ENCODE measurements at places on chromosomes 5 and 9. TPM values are rescaled to one million over a fixed set of nuclear protein-coding genes. Genes with fewer than 3 reads are reported as not detected.

DNA sequence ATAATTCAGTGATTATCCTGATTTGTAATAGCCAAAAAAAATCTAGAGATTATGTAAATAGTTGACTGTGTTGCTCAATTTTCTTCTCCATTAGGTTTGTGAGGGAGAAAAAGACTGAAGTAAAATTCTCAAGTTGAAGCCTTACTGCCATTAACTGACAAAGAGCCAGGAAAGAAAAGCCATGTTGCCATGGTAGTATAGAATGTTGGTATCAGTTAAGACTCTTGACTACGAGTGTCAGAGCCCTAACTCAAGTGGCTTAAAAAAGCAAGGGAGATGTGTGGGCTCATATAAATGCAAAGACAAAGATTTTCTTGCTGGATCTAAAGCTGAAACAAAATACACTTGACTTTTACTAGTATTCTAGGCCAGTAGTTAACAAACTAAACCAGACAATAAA, 571.7 kb downstream of the KCTD16 start:
- DNase-seq = no peak

DNA sequence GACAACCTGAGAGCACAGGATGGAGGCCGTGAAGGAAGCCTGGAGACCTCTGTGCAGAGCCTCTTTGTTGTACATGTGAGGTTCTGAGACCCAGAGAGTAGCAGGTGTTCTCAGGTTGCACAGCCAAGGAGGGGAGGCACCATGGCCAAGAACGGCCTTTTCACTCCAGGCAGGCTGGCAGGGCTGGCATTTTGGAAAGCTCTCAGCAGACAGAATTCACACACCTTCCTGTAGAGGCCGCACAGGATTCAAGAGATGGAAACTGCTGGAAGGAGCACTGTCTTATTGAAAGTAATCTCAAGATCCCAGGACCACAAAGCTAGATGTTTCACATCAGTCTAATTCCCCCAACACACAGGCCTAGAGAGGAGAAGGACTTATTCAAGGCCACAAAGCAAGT, 52.8 kb upstream of the XPA start:
- no peak for DNase-seq

DNA sequence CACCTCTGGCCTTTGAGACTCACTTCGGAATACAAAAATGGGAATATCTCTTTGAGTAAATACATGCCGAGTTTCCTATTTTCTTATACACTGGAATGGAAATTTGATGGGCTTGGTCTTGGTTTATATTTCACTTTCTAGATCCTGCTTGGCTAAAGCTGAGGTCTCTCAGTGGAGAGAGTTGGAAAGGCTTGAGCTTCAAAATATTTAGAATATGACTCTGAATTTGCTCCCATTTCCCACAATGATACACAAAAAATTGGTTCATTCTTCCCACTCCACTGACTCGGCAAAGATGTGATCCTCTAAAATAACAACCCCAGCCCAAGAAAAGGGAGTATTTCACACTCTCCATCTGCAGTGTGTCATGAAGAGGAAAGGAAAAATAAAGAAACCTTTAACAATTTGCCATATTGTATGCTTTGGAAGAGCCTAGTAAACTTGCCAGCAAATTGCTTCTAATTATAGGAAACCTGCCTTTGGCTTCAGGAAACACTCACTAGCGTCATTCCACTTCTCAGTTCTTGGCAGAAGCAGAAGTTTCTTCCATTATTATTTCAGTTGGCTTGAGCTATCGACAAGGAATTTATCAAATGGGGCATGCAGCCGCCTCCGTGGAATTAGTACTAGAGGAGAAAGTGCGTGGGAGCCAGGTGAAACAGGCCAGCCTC, 302.9 kb downstream of the NSG2 start:
- DNase-seq = no peak

GRCh38 chr5:61576556-61576955, 244.5 kb downstream of the ZSWIM6 start:
- no peak for DNase-seq

GRCh38 chr5:96896806-96897205, 20.5 kb downstream of the ERAP2 start:
- no peak for DNase-seq

GRCh38 chr9:88544245-88544644, 9.3 kb downstream of the NXNL2 start:
- DNase-seq = no peak

- DNase-seq = no peak
These were observed 69.2 kb downstream of the SYK start for GRCh38 chr9:90870621-90871326.

DNA sequence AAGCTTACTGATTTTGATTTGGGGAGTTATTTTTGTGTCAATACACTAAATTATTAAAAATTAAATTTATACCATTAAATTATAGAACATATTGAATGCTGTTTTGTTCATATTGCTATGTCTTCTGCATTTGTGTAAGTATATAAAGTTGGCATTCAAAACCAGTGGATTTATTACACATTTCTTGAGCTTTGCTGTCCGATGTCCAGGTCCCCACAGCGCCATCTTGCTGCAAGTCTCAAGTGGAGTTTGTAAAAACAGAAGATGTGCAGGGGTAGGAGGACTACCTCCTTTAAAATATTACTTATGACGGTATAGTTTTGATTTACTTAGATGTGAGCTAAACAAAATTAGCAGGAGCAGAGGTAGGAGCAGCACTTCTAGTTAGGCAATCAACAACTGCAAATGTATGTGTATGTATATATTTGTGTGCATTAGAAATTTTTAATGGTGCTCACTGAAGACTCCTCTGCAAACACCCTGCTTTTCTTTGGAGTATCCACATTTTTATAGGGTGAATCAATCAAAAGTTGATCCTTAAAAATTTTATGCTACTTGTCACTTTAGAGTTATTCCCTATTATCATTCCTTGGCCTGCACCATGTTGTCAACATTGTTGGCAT, 37.4 kb downstream of the CPEB4 start:
- DNase-seq = peak; percentile 66

DNA sequence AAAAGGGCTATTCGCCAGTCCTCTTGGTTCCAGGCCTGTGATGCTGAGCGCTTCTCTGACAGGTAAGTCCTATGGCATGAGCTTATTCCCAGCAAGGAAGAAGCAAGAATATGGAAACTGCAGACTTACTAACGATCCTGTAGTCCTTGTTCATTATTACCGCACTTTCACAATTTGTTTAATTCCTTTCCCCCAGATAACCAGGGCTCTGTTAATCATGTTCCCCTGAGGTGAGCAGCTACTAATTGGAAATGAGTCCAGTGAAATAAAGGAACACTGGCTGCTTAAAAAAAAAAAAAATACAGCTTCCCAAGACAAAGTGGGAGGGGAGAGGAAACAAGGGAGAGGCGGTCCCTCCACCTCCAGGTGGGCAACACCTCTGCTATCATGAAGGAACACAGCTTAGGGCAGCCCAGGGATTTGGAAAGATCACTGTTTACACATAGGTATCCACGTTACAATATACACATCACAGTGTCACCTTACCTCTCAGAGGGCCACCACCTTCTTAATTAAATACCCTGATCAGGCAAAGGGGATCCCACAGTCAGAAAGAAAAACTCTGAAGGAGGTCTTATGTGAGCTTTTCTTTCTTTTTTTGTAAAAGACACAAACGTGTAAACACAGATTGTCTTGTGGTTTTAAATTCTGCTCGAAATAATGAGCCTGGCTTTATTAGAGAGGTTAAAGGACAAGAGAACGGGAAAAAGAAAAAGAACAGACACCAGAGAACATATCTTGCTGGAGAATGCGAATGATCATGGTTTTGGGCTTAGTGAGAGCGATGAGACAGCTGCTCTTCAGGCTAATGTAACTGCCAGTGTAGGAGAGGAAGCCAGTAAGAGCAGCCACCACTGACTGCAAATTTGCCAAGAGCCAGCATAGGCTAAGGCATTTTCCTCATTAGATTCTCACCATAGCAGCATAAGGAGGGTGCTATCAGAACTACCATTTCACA, 258.6 kb downstream of the CRB2 start:
- peak; percentile 37 for DNase-seq

DNA sequence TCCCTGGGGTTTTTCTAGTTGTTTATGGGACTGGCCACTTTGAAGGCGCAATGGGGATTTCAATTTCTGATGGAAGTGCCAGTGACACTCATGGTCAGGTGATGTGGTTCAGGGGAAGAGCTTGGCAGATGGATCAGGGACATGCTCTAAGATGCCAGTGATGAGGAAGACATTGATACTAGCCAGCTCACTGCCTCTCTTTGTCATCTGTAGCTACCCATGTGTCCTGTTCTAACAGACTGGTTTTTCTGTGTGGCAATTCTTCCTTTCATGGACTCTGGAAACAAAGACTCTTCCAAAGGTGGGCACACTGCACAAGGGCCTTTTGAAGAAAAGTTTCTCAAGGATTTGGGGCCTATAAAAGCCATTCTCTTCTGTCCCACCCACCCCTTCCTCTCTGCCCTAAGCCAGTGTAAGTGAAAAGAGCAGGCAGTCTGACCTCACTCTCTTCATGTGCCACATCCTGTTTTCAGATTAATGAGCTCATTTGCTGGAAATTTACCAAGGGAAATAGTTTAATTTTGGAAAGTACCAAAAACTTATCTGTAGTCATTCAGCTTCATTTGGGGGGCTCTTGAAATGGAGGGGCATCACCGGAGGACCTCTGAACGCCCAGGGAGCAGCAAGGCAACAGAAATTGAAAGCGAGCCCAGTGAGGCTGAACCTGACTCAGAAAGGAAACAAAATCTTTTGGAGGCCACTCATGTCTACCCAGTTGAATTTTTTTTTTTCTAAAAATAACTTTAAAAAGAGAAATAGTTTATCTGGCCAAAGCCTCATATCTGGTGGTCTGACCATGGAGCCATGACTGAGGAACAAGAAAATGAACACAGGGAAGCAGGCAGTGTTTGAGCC, 4.9 kb upstream of the TRAF1 start:
- no peak for DNase-seq

GRCh38 chr9:33620738-33621439, 96.8 kb downstream of the ANKRD18B start:
- no peak for DNase-seq

- DNase-seq = no peak
These were observed 23.0 kb upstream of the TRIO start for GRCh38 chr5:14120176-14120575.

Gene NFIB
- 112 TPM for total RNA-seq

Gene NEURL1B
- 42.6 TPM for total RNA-seq

Gene PIP5KL1
- 3.0 TPM for total RNA-seq

Gene SLC4A9
- total RNA-seq = 2.5 TPM

Gene CDK7
- total RNA-seq = 22.7 TPM

Gene CDKN2B-AS1
- 0.82 TPM for total RNA-seq

Gene NR2F1-AS1
- total RNA-seq = 13.0 TPM

Gene ROR2
- total RNA-seq = 5.7 TPM
